ENCODE measurements at places on chromosomes 6 and 20. TPM values are rescaled to one million over a fixed set of nuclear protein-coding genes. Genes with fewer than 3 reads are reported as not detected.

GRCh38 chr20:17622851-17623508, 53.1 kb downstream of the DSTN start:
- DNase-seq = no peak

Gene DSP
- 0.22 TPM for total RNA-seq

DNA sequence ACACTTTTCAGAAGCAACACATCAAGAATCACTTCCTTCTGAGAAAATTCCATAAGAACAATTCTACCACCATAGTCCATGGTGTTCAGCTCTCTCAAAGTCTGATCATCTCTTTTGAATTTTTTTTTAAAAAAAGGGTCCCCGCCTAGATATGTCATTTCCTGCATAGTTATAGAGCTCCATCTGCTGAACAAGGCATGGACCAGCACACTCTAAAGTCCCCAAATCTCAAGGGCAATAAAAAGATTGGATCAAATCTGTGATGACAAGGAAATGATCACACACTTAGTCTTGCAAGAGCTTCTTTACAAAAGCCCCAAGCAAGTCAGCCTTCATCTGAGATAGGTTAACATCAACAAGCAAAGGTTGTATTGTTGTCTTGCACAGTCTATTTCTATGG, 100.7 kb upstream of the STMND1 start:
- DNase-seq = no peak

DNA sequence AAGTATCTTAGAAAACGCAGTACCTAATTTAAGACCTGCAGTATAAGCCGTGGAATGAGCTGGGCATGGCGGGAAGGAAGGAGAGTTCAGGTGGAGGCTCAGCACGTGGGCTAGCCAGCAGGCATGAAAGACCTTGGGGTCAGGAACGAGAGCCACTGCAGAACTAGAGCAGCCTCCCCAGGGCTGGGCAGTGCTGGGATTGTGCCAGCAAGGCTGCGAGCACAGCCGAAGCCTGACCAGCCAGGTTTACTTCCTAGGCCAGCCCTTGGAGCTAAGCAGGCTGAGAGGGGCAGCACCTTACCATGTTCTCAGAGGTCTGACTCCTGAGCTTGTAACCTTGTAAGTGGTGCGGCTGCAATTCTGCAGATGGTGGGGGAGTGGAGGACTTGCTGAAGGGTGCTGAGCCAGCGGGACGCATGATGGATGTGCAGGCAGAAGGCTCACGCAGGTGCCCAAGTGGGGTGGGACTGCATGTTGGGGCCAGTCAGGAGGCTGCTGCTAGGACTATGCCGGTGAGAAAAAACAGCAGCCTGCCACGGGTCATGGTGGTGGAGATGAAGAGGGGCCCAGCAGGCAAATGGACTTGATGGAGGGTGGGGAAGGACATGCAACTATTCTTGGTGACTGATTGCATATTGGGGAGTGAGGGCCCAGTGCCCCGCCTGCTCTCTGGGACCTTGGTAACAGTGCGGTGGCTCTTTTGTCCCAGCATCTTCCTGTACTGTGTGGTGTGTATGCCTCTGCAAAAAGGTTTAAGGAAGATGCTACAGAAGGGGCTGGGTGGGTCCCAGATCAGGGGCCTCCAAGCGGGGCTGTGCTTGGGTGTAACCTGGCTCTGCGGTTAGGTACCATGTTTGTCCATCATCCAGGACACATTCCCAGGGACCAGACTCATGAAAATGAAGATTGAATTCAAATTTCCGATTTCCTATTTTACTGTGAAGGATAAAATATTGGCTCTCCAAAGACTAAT, 37.6 kb upstream of the IRF4 start:
- DNase-seq = no peak

- no peak for DNase-seq
These were observed 7.8 kb upstream of the RUNX2 start for GRCh38 chr6:45320349-45320748.

GRCh38 chr6:97687916-97688315, 404.9 kb upstream of the MMS22L start:
- no peak for DNase-seq

DNA sequence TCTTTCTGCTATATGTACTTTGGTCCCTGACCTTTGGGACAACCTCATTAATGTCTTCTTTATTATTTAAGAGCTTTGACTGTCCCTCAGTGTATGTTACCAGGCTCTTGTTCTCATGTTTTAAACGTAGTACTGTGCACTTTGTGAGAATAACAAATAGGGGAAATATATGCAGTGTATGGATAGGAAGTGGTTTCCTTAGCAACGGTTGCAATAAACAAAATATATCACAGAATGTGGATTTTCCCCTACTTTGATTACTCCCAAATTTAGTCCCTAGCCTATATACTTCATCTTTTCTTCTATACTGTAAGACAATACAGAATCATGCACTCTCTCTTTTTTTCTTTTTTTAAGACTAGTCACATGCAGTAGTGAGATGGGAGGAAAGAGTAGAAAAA, 123.8 kb upstream of the AKIRIN2 start:
- no peak for DNase-seq

GRCh38 chr6:37239526-37239925, 18.0 kb upstream of the TBC1D22B start:
- no peak for DNase-seq

Gene VGLL2
- total RNA-seq = not detected

DNA sequence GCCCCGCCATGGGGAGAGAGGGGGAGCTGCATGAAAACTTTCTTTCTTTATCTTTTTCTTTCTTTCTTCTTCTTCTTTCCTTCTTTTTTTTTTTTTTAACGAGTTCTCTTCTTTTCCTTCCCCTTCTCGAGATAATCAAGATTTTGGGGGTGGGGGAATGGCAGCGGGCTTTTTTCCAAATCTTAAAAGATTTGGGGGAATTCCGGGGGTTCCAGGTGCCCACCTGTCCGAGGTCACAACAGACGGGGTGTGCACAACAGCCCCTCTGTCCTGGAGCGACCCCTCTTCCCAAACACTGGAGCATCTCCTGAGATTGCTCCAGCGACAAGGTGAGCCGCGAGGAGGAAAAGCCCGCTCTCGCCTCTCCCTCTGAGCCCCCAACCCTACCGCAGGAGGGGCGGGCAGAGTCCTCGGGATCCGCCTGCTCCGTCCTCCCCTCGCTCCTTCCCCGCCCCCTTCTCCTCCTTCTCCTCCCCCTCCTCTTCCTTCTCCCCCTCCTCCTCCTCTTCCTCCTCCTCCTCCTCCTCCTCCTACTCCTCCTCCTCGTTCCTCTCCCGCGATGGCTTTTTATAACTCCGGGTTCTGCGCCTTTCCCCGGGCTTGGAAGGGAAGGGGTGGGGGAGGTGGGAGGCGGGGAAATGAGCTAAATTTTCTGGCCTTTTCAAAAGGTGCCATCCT, 689 bp upstream of the KCNB1 start:
- DNase-seq = no peak

Gene ZNF292
- total RNA-seq = 41.2 TPM

Gene BEND6
- not detected for total RNA-seq

- peak; percentile 3 for DNase-seq
These were observed 6.8 kb downstream of the NPBWR2 start for GRCh38 chr20:64100566-64100888.

DNA sequence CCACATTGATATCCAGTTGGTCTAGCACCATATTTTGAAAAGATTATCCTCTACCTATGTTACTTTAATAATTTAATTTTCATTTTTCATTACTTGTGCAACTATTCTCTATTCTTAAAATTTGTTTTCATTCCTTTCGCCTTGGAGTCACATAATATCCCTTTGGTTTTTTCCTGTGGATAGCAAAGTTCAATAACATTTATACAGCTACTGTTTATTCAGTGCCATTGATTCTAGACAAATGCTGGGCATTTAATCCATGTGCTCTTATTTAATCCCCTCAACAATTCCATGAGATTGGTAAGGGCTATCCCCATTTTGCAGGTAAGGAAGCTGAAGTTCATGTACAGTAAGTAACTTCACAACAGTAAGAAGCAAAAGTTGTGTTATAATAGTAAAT, 32.6 kb downstream of the PSMF1 start:
- DNase-seq = no peak

DNA sequence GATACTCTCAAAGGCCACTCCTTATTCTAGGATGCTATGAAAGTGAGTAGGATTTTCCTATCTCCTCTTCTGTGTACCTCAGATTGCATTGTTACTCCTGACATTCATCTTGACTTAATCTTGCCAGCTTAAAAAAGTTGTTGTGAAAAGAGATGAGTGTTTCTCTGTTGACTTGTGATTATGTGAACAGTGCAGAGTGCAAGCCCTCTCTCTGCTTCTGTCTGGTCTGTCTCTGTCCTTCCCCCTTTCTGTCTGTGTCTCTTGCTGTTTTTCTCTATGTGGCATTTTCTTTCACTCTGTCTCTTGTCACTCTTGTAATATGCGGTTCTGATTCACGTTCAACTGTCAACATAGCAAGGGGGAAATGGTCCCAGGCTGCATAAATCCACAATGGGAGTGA, 306.6 kb downstream of the FARS2 start:
- DNase-seq = no peak

DNA sequence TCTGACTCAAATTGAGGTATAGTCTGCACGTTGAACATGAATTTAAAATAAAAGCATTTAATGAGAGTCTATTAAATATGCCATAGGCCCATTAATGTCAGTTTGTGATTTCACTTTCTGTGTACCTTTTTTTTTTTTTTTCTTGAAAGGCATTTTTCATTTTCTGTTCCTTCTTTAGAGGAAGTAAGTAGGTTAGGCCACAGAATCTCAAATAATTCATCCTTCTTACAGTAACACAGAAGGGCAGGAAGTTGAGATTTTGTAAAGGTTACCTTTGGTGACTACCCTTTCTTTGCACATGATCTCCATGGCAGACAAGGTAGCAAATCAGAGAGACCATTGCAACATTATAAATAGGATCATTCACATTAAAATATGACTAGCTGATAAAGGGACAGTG, 9.6 kb downstream of the L3MBTL3 start:
- no peak for DNase-seq

DNA sequence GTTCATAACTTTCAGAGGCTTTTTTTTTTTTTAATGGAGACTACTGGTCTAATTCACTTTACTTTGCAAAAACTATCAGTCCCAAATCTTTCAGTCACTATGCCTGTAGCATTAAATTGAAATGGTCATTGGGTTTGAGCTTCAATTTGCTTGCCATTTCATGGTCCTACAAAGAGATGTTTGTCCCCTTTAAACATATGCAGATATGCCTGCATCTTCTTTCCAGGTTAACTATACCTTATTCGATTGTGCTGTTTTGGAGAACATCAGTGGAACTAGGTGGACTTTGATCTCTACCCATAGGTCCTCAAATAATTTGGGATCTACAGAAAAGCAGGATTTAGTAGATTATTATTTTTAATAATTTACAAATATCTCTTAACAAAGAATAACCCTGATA, 4.6 kb downstream of the POU3F2 start:
- no peak for DNase-seq

GRCh38 chr20:43870484-43870883, 44.2 kb upstream of the TOX2 start:
- DNase-seq = no peak

- peak; percentile 23 for DNase-seq
These were observed 815 bp downstream of the UTRN start for GRCh38 chr6:144285798-144286502.
